Spleen (tissue), 13 donors: ENCODE measurements at places on chromosomes 6 and 20. TPM values are rescaled to one million over a fixed set of nuclear protein-coding genes. Genes with fewer than 3 reads are reported as not detected.

- peak; percentile 86 for DNase-seq
- peak overlapping the region; percentile 44 for H3K27ac ChIP-seq
- H3K4me1 ChIP-seq = no peaks in the 10 kb centered on the region
Measured at GRCh38 chr6:108133594-108134179, 32.1 kb upstream of the NR2E1 start.

GRCh38 chr6:155313602-155314091 lies 637 bp downstream of the TFB1M start:
- peak overlapping the region; percentile 84 for H3K4me3 ChIP-seq
- H3K4me1 ChIP-seq = peaks cover 43% of the 10 kb centered on the region
- no peak for DNase-seq
- H3K27ac ChIP-seq = peak overlapping the region; percentile 69

- H3K4me1 ChIP-seq = peaks cover 19% of the 10 kb centered on the region
- DNase-seq = no peak
- H3K27ac ChIP-seq = no peak overlapping the region
- no peak overlapping the region for H3K4me3 ChIP-seq
- H3K36me3 ChIP-seq = peaks cover 72% of the 10 kb centered on the region
Measured at GRCh38 chr20:10639077-10639736, 34.6 kb downstream of the JAG1 start.

GRCh38 chr20:48141660-48142515 lies 356.6 kb upstream of the SULF2 start:
- no peaks in the 10 kb centered on the region for H3K4me1 ChIP-seq
- H3K27me3 ChIP-seq = peaks cover 7% of the 10 kb centered on the region
- no peaks in the 10 kb centered on the region for H3K36me3 ChIP-seq
- H3K4me3 ChIP-seq = no peak overlapping the region
- no peak overlapping the region for H3K27ac ChIP-seq

GRCh38 chr20:33229843-33230242 lies 6.0 kb upstream of the BPIFA1 start:
- H3K27ac ChIP-seq = no peak overlapping the region
- no peak overlapping the region for H3K4me3 ChIP-seq
- DNase-seq = no peak
- H3K36me3 ChIP-seq = no peaks in the 10 kb centered on the region
- H3K27me3 ChIP-seq = peaks cover 18% of the 10 kb centered on the region
- H3K4me1 ChIP-seq = no peaks in the 10 kb centered on the region

GRCh38 chr6:80792151-80792550 lies 685.7 kb downstream of the BCKDHB start:
- no peaks in the 10 kb centered on the region for H3K4me1 ChIP-seq
- H3K27me3 ChIP-seq = no peaks in the 10 kb centered on the region
- H3K36me3 ChIP-seq = no peaks in the 10 kb centered on the region

GRCh38 chr6:28124350-28124970 lies at the start of gene ZSCAN16:
ZSCAN16 (plus strand) TSS chr6:28124609; CDS start chr6:28125444, 835 bp downstream.
- no peaks in the 10 kb centered on the region for H3K36me3 ChIP-seq
- no peaks in the 10 kb centered on the region for H3K27me3 ChIP-seq
- H3K4me1 ChIP-seq = peaks cover 55% of the 10 kb centered on the region
- H3K4me3 ChIP-seq = peak within 1 kb of the TSS; percentile 69
- DNase-seq = peak; percentile 95

GRCh38 chr6:100453701-100454521 lies 10.8 kb downstream of the SIM1 start:
- DNase-seq = no peak
- peaks cover 15% of the 10 kb centered on the region for H3K4me1 ChIP-seq
- no peak overlapping the region for H3K27ac ChIP-seq
- no peak overlapping the region for H3K4me3 ChIP-seq

DNA sequence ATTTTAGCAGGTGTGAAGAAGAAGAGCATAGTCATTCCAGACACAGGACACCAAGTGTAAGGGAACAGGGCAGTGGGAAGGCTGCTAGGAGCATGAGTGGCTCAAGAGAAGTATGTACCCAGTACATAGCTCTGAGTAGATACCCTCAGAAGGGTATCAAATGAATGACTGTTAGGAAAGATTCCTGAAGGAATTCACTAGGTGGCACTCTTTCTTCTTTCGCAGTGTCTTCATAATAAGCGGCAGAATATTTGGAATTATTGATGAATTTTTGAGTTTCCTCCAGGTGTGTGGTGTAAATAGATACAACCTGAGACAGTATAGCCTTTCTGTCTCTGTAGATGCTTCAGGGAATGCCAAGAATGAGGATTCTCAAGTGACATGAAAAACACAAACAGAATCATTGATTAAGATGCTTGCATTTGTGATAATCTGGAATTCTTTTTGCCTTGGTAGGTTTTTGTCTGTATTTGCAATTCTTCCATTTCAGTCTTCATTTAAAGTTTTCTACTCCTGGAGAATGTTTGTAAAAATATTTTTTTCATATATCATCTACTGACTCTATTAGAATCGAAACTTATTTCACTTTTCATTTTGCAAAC lies 264.3 kb upstream of the RIMS1 start:
- H3K27me3 ChIP-seq = no peaks in the 10 kb centered on the region
- no peaks in the 10 kb centered on the region for H3K4me1 ChIP-seq
- H3K4me3 ChIP-seq = no peak overlapping the region
- no peaks in the 10 kb centered on the region for H3K36me3 ChIP-seq
- H3K27ac ChIP-seq = no peak overlapping the region

- DNase-seq = no peak
- H3K27me3 ChIP-seq = no peaks in the 10 kb centered on the region
- H3K27ac ChIP-seq = peak overlapping the region; percentile 42
- no peaks in the 10 kb centered on the region for H3K36me3 ChIP-seq
- H3K4me1 ChIP-seq = peaks cover 9% of the 10 kb centered on the region
Measured at GRCh38 chr6:31597006-31597405, 4.2 kb upstream of the NCR3 start.

GRCh38 chr6:123780021-123780420 lies 23.6 kb upstream of the NKAIN2 start:
- H3K27me3 ChIP-seq = no peaks in the 10 kb centered on the region
- H3K4me1 ChIP-seq = no peaks in the 10 kb centered on the region
- H3K27ac ChIP-seq = no peak overlapping the region
- no peak for DNase-seq

GRCh38 chr20:19964289-19965265 lies 52.6 kb upstream of the NAA20 start:
- DNase-seq = no peak
- peaks cover 4% of the 10 kb centered on the region for H3K4me1 ChIP-seq
- H3K27ac ChIP-seq = no peak overlapping the region
- H3K4me3 ChIP-seq = no peak overlapping the region

DNA sequence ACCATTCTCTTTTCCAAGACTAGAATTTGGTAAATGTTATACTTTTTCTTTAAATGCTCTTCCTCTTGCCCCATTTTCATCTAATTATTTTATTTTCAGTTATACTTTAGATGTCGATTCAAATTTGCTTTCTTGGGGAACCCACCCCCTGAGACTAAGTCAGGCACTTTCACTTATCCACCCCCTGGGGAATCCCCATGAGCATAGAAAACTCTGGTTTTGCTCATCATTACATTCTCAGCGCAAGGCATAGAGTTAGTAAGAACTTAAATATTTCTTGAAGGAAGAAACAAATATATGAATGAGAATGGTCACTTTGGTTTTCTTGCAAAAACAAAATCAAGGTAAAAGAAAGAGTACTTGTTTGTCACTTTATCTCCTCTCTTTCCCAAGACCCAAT lies 25.1 kb upstream of the HSF2 start:
- H3K4me3 ChIP-seq = no peak overlapping the region
- no peaks in the 10 kb centered on the region for H3K4me1 ChIP-seq
- H3K27me3 ChIP-seq = no peaks in the 10 kb centered on the region
- H3K36me3 ChIP-seq = no peaks in the 10 kb centered on the region

- no peaks in the 10 kb centered on the region for H3K27me3 ChIP-seq
- no peak overlapping the region for H3K27ac ChIP-seq
- H3K4me3 ChIP-seq = no peak overlapping the region
Measured at GRCh38 chr6:24257282-24257681, 100.6 kb downstream of the DCDC2 start.

- no peaks in the 10 kb centered on the region for H3K4me1 ChIP-seq
- H3K4me3 ChIP-seq = no peak overlapping the region
- H3K36me3 ChIP-seq = no peaks in the 10 kb centered on the region
- no peaks in the 10 kb centered on the region for H3K27me3 ChIP-seq
Measured at GRCh38 chr6:4449409-4449808, 314.0 kb upstream of the ECI2 start.

- no peak overlapping the region for H3K4me3 ChIP-seq
- H3K27ac ChIP-seq = no peak overlapping the region
- no peaks in the 10 kb centered on the region for H3K4me1 ChIP-seq
- no peak for DNase-seq
- no peaks in the 10 kb centered on the region for H3K27me3 ChIP-seq
- no peaks in the 10 kb centered on the region for H3K36me3 ChIP-seq
Measured at GRCh38 chr20:16351415-16351814, 221.8 kb downstream of the KIF16B start.

- H3K4me1 ChIP-seq = peaks cover 17% of the 10 kb centered on the region
- H3K36me3 ChIP-seq = peaks cover 100% of the 10 kb centered on the region
- no peaks in the 10 kb centered on the region for H3K27me3 ChIP-seq
Measured at GRCh38 chr6:152246554-152247337, 390.4 kb downstream of the SYNE1 start.

GRCh38 chr20:34377072-34377847 lies 14.2 kb downstream of the ITCH start:
- no peak overlapping the region for H3K4me3 ChIP-seq
- no peak overlapping the region for H3K27ac ChIP-seq
- no peak for DNase-seq
- H3K36me3 ChIP-seq = peaks cover 79% of the 10 kb centered on the region
- no peaks in the 10 kb centered on the region for H3K27me3 ChIP-seq

- H3K4me1 ChIP-seq = no peaks in the 10 kb centered on the region
- H3K27ac ChIP-seq = no peak overlapping the region
- H3K36me3 ChIP-seq = no peaks in the 10 kb centered on the region
- no peaks in the 10 kb centered on the region for H3K27me3 ChIP-seq
- H3K4me3 ChIP-seq = no peak overlapping the region
Measured at GRCh38 chr6:124355146-124355545, 551.5 kb downstream of the NKAIN2 start.

DNA sequence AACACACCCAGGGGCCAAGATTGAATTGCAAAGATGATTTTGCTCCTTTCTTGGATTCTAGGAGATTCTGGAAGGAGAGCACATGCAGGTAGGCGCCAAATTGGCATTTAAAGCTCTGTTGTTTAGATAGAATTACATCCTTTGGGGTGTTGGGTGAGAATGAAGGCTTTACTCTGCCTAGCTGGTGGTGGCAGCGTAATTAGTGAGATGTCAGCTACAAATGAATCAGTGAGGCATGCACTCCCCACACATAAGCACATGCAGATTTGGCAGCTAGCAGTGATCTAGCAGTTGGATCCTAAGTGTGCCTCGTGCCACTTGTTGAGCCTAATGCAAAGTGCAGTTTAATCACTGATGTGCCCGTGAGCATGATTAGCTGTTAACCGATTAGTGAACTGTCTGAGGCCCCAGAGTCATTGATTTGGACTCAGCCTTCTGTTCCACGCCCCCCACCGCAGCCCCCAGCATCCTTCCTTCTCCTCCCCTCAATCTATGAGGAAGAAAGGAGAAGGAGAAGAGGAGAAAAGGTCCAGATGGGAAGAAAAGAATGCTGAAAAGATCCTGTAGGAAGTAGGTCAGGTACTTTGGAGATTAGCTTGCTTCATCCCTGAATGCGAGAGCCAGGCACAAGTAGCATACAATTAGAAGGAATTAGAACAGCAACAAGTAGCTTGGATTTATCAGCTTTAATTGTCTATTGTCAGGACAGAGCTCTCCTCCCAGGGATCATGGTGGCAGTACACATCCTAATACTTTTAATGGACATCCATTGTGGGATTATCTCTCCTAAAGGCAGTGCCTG lies 6.0 kb upstream of the PRDM1 start:
- no peak for DNase-seq
- no peak overlapping the region for H3K4me3 ChIP-seq
- H3K27ac ChIP-seq = no peak overlapping the region
- peaks cover 11% of the 10 kb centered on the region for H3K4me1 ChIP-seq
- H3K36me3 ChIP-seq = no peaks in the 10 kb centered on the region

DNA sequence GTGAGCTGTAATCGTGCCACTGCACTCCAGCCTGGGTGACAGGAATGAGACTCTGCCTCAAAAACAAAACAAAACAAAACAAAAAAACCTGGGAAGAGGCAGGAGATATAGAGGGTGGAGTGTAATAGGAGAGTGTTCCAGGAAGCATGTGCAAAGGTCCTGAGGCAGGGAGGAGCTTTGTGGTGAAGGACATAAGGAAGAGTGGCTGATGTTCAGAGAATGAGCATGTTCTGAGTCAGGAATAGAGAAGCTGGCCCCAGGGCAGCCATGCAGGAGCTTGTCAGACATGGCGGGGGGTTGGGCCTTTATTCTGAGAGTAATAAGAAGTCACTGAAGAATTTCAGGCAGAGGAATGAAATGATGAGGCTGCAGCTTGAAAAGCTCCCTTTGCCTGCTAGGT lies 337.0 kb downstream of the CDH26 start:
- H3K27me3 ChIP-seq = no peaks in the 10 kb centered on the region
- no peaks in the 10 kb centered on the region for H3K4me1 ChIP-seq
- H3K36me3 ChIP-seq = no peaks in the 10 kb centered on the region
- no peak overlapping the region for H3K27ac ChIP-seq
- H3K4me3 ChIP-seq = no peak overlapping the region

DNA sequence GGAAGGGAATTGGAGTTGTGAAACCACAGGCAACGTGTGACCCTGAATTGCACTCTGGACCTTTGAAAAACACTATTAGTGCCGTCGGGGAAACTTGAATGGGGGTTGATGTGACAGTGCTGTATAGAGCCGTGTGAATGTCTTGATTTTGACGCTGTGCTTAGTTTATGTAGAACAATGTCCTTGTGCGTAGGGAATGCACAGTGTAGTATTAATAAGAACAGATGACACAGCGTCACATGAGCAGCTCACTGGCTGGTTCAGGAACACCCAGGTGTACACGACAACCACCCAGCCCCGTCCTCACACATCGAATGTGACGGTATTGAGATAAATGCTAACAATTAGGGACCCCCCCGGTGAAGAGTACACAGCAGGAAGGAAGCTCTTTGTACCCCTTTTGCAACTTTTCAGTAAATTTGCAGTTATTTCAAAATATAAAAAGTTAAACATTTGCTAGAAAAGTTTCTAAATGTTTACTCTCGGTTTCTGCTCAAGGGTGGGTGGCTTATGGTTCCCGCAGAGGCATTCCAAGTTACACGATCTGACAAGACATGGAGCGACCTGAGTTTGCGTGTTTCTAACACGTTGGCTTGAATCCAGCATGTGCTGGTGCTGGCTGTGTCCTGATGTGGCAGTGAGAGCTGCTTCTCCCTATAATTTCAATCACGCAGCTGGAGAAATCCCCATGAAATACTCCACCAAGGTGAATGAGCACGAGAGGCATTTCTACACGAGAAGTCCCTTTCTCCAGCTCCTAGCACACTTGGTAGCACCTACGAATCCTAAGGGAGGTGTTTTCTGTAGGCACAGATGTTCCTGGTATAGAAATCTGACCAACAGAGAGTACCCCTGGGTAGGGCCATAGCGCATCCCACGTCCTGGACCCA lies 208.0 kb upstream of the EXOC2 start:
- no peak overlapping the region for H3K27ac ChIP-seq
- H3K36me3 ChIP-seq = no peaks in the 10 kb centered on the region
- no peaks in the 10 kb centered on the region for H3K27me3 ChIP-seq

NOX3 gene
- total RNA-seq = not detected

TRAPPC3L gene
- total RNA-seq = 2.5 TPM

HLA-G gene
- 1.4 TPM for total RNA-seq

CASS4 gene
- total RNA-seq = 12.5 TPM

EYS gene
- 0.28 TPM for total RNA-seq

DEFB132 gene
- total RNA-seq = not detected

ARMC2 gene
- total RNA-seq = 9.7 TPM

POPDC3 gene
- total RNA-seq = not detected

TRIM15 gene
- 0.29 TPM for total RNA-seq

MAS1L gene
- not detected for total RNA-seq

ELOVL4 gene
- 0.19 TPM for total RNA-seq

IL17F gene
- not detected for total RNA-seq

OR2B6 gene
- total RNA-seq = not detected

HAO1 gene
- total RNA-seq = not detected

BEND3 gene
- total RNA-seq = 2.5 TPM

NRSN2 gene
- total RNA-seq = 10.9 TPM

NRSN1 gene
- total RNA-seq = not detected

LY6G6C gene
- 0.49 TPM for total RNA-seq

C6orf52 gene
- not detected for total RNA-seq
